BE2C (cell line): ENCODE measurements at places on chromosomes 2 and 18.

DNA sequence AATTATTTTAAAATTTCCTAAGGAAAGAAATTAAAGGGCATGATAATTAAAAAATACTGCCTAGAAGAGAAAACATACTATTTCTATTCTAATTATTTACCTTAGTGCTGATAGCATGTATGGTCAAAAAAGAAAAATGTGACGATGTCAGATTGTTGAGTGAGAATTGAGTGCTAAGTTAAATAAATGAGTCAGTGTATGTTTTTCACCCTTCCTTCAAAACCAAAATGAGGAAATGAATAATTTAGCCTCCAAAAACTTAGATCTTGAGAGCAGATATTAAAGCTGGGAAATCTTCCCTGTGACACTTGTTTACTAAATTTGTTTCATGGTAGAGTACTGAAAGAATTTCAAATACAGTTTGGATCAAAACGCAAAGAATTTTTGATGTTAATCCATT is 58.6 kb upstream of the NYAP2 start:
- DNase-seq: no peak

- no peak for DNase-seq
Measured at GRCh38 chr2:176171351-176172006, 14.4 kb downstream of the HOXD3 start.

DNA sequence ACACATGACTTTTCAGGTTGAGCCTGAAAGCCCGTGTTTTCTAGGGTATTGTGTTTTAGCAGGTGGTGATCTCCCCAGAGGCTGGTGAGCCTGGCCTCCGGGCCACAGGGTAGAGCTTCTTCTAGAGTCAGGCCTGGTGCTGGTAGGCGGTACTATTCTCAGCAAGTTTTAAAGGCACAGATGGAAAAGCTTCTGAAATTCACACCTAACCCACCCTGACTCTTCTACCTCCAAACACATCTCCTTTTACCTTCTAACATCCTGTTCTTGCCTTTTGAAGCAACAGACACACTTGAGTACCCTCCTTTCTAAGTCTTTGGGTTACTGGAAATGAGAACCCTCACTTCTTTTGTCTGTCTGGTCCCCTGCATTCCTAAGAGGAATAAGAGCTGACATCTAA is 191.1 kb downstream of the SETBP1 start:
- no peak for DNase-seq

DNA sequence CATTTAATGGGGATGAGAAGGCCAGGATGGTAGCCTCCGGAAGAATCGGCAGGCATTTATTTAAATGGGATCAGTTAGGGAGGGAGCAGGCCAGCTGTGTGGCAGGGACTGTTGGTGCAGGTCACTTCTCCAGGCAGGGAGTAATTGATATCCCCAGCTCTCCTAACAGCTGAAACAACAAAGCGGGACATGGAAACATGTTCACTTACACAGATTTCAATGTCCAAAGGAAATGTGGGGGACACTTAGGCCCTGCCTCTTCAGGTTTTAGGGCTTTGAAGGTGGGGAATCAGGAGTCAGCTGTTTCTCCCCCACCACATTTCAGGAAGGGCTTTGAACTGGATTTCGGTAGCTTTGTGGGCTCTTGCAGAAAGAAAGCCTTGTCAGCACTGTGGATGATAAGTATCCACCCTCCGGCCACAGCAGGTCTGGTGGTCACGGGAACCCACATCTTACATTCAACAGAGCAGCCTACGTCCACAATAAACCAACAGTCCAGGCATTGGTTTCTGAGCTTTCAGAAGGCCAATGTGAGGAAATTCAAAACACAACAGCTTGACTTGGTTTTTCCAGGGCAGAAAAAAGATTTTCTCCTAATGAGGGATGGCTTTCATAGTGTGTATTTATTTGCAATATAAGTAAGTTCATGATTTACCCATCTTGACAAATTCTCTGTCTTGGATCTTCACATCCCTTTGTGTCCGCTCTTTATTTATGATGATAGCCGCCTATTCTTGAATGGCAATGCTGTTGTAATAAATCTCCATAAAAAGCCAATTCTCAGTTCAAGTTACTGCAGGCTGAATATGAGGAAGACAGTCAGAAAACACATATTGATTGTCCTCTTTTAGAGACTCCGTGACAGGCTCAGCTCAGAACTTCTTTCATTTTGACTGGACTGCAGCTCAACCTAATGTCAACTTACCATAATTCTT is 96.6 kb upstream of the NRP2 start:
- peak; percentile 33 for DNase-seq

GRCh38 chr2:171260471-171261424 is 100.1 kb upstream of the TLK1 start:
- no peak for DNase-seq

GRCh38 chr2:240635121-240635997 is 10.1 kb downstream of the GPR35 start:
- DNase-seq: no peak

GRCh38 chr2:242056026-242056425 is 186.5 kb downstream of the RTP5 start:
- DNase-seq: no peak

GRCh38 chr18:2872095-2872494 is 25.3 kb downstream of the EMILIN2 start:
- no peak for DNase-seq

DNA sequence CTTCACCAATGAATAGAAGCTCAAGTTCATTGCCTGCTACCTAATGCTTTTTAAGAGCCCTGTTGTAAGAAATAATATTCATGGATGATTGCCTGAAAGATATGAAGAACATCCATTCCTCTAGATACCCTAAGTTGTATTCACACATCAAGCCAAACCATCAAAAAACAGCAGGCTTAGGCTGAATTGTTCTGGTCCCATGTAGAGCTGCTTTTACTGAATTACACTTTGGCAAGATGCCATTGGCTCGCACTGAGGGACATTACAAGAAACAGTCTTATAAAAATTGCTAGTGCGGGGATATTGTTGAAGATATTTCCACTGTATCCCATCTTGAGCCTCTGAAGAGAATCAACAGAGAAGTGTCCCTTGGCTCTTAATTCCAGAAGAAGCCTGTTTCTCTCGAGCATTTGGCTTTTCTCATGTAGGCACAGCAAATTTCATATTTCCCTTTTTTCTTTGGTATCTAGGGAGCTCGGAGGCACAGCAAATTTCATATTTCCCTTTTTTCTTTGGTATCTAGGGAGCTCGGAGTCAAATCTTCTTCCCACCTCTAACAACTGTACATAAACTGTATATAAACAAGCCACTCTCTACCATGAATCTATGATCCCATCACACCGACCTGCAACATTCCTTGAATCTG is 107.5 kb downstream of the COLEC12 start:
- peak; percentile 17 for DNase-seq

DNA sequence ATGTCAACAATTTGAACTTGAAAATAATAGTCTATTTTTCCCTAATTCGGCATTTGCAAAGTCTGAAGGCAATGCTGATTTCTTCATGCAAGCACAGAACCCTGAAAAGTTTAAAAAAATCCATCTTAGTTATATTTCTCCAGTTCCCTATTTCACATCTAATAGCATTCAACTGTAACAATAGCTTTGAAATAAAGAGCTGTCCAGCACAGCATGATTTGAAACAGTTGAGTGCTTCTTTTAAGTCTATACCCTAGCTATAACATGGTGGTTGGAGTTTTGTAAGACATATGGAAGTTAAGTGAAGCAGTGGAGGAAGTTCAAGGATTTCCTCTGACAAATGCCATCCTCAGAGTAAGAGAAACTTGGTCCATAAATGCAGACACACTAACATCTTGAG is 691.9 kb downstream of the ERBB4 start:
- no peak for DNase-seq

- no peak for DNase-seq
Measured at GRCh38 chr18:13576598-13576997, 149.8 kb downstream of the FAM210A start.

DNA sequence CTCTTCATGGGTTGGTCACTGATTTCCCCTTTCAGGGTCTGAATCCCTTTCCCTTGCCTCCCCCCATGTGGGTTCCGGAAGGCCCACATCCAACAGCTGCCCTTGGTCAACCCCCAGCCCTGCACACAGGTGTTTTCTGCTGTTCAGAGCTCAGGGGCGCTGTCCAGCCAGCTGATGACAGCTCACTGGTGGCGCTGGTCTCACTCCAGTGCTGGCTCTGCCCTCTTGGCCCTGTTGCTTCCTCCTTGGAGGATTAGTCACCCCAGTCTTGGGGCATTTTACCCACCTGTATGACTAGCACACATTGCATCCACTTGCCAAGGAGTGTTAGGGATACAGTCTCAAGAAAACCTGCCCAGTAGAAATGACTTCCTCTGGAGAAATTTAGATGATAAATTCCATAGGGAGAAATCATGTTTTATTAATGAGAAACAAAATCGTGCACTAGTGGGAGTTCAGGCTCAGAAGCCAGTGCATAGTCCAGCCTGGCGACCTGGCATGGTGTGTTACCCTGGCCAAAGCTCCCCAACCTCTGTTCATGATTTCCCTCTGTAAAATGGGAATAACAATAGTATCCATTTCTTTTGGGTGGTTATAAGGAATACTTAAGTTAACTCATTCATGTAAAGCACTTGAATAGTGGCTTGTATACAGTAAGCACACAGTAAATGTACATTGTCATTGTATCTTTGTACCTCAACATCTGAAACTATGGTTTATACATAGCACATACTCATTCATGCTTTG is 21.6 kb downstream of the CRIM1 start:
- no peak for DNase-seq

- no peak for DNase-seq
Measured at GRCh38 chr2:230660294-230661060, 52.2 kb upstream of the CAB39 start.

- no peak for DNase-seq
Measured at GRCh38 chr2:140122001-140122400, 1341.8 kb upstream of the NXPH2 start.

GRCh38 chr18:5841518-5841917 is 53.8 kb downstream of the TMEM200C start:
- no peak for DNase-seq

- no peak for DNase-seq
Measured at GRCh38 chr2:217890445-217890844, 112.3 kb downstream of the TNS1 start.
